Fibroblast of skin of left quadriceps (primary cell): ENCODE measurements at places on chromosomes 5 and 9.

DNA sequence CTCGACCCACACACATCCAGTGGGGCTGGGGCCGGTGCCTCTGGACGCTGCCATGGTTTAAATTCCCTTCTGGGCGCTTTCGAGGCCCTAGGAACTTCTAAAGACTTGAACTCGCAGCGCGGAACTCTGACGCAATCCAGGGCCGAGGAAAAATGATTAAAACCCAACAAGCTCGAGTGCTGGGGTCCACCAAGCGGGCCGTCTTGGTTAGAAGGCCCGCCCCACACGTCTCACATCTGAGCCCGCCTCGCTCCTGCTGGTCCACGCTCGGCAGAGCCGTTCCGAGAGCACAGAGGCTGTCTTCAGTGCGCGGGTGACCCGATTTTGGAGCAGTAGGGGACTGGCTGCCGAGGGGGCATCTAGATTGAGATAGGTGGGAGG, 1.5 kb downstream of the CRHBP start:
- no peak for DNase-seq

- no peak for DNase-seq
Measured at GRCh38 chr9:91034521-91034920, 232.9 kb downstream of the SYK start.

DNA sequence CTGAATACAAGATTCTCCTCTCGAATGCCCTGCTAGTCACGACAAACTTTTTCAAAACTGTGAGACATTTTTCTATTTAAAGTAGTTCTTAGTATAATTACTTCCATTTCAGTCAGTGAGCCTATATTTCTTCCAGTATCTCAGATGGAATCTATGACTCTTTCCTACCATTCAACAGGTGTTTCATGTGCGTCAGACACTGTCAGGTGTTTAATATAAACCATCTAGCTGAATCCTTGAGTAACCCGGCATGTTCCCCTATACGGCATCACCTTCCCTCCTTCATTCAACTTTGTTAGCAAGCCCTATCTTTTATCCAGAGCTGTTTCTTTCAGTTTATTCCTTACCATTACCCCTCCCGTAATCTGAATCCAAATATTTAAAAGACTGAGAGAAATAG, 418.8 kb downstream of the RAB3C start:
- DNase-seq = no peak

GRCh38 chr5:10577371-10578292, 13.8 kb downstream of the ANKRD33B start:
- no peak for DNase-seq

DNA sequence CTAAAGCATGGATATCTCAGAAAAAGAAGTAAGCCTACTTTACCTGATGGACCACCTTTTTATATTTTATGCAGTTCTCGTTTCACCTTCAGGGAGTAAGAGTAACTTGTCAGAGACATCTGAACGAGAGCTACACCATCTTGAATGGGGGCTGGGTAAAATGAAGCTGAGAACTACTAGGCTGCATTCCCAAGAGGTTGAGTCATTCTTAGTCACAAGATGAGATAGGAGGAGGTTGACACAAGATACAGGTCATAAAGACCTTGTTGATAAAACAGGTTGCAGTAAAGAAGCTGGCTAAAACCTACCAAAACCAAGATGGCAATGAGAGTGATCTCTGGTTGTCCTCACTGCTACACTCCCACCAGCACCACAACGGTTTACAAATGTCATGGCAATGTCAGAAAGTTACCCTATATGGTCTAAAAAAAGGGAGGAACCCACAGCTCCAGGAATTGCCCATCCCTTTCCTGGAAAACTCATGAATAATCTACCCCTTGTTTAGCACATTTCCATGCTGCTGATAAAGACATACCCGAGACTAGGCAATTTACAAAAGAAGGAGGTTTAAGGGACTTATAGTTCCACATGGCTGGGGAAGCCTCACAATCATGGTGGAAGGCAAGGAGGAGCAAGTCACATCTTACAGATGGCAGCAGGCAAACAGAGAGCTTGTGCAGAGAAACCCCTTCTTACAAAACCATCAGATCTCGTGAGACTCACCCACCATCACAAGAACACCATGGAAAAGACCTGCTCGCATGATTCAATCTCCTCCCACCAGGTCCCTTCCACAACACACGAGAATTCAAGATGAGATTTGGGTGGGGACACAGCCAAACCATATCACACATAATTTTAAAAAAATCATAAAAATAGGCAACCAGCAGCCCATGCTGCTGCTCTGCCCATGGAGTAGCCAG, 62.5 kb downstream of the GIN1 start:
- DNase-seq = no peak

DNA sequence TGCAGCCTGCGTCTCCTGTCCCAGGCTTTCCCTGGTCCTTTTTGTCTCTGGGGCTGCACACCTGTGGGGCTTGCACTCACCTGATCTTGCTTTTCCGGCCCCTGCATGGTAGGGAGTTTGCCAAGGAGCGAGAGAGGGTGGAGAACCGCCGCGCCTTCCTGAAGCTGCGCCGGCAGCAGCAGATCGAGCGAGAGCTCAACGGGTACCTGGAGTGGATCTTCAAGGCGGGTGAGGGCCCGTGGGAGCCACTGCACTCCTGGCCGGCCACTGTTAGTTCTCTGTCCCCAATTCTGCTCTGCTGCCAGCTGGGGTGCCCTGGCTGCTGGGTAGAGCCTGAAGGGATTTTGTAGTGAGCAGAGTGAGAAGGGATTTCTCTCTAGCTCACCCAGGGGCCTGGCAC, 78.0 kb downstream of the CACNA1B start:
- no peak for DNase-seq

DNA sequence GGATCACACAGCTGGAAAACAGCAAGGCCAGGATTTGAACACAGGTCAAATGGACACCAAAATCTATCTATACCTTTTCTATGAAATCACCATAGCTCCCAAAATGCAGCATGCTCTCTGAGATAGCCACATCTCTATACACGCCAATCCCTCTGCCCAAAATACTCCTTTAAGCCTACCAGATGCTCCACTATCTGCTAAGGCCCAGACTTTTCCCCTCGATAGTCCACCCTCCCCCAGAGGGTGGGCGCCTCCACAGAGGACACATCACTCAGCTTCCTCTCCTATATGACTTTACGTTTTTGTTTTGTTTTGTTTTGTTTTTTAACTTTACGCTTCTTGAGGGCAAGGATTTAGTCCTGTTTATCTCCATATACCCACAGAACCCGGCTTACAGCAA, 46.8 kb downstream of the MTMR12 start:
- no peak for DNase-seq

DNA sequence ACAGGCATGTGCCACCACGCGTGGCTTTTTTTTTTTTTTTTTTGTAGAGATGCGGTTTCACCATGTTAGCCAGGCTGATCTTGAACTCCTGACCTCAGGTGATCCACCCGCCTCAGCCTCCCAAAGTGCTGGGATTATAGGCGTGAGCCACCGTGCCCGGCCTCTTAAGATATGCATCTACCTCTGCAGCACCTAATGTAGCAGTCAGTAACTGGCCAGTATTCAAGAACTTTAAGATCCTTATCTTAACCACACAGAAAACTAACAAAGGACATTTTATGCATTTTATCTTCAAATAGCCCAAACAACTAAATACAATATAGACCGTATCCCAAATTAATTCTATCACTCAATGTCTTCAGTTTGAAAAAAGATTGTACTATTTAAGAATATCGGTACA, 618.7 kb downstream of the TLE1 start:
- DNase-seq = no peak

- no peak for DNase-seq
Measured at GRCh38 chr5:66653325-66653724, 57.1 kb downstream of the MAST4 start.

DNA sequence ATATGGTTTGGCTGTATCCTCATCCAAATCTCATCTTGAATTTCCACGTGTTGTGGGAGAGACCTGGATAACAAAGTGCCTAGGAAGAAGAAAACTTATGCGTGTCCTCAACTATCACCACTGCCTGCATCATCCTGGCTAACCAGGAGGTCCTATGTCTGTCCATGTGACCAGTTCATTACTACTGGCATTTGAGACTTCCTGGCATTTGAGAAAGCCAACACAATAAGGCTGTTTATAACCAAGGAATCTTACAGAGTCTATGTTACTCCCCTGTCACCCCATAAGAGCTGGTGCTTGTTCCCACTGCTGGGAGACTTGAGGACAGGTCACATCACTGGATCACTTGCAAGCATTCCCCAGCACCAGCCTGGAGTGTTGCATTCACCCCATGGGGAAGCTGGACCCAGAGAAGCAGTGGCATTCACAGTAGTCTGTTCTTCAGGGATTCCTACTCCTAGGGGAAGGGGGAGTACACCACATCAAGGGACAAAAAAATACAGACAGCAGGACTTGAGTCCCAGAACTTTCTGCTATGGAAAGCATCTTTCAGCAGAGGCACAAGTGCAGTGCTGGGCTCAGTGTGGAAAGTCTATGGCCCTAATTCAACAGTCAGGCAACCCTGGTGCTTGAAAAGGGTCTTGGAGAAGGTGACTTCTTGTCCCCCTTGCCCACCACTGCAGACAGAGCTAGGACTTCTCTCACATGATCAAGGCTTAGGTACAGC, 717.1 kb downstream of the SEMA5A start:
- DNase-seq = no peak

- DNase-seq = peak; percentile 57
Measured at GRCh38 chr5:151740958-151741373, 17.5 kb downstream of the ATOX1 start.

DNA sequence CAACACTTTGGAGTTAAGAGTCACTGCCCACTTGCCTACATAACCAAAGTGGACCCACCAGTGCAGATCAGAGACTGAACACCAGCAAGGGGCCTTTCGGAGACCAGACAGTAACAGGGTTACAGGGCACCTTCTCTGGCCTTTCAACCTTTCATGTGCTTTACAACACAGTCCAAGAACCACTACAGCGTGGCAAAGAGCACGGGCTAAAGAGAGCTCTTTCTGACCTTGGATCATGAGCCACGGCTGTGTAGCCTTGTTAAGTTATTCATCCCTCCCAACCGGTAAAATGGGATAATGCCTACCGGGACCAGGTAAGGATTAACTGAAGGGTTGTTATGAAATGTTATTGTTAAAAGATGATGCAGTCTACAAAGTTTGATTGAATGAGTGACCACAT, 75.0 kb downstream of the TLE1 start:
- no peak for DNase-seq

DNA sequence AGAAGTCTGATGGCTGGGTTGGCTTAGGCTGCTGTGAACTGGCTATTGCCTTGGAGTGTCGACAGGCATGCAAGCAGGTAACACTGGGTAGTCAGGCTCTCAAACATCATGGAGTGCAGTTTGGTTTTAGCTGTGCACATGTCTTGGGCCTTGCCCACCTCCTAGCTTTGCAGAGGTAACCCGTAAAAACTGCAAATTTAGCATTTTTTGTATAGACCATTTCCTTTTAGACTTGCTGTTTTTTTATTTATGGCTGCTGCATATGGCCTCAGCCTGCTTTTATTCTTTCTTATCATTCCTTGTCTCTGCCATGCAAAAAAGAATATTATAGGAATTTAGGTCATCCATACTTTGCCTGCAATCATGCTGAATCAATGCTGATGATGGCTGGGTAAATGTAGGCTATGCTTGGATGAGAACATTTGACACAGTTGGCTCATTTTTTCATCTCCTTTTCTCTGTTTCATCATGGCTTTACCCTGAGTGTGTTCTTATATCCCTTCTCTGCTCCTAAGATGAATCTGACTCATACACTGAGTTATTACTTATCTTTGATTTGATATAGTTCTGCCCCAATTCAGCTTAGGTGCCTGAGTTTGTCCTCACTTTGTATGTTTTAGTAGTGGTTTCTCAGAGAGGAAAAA, 27.2 kb downstream of the RECK start:
- DNase-seq = no peak

DNA sequence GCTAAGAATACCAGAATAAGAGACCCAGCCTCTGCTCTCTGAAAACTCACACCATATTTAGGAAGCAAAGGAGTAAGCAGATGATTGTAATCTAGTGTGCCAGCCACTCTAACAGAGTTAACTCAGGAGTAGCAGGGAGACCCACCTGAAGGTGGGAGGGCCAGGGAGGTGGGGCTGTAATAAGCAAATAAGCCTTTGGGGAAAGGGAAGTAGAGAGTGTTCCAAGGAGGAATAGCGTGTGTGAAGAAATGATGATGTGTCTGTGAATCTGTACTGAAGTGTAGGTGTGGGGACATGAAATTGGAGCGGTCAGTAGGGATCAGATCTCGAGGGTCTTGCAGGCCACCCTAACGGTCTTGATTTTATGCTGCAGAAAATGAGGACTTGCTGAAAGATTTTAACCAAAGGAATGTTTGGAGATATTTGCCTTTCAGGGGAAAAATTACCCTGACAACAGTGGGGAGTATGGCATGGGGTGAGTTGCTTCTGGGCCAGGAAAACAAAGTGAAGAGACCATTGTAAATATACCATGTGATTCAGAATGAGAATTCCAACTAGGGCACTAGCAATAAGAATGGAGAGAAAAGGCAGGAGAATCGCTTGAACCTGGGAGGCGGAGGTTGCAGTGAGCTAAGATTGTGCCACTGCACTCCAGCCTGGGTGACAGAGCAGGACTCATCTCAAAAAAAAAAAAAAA, 44.1 kb upstream of the FSD1L start:
- no peak for DNase-seq

- DNase-seq = no peak
Measured at GRCh38 chr9:70530716-70531115, 116.3 kb upstream of the KLF9 start.

GRCh38 chr5:172569861-172570558, 71.1 kb upstream of the NEURL1B start:
- DNase-seq = no peak

- DNase-seq = no peak
Measured at GRCh38 chr5:4868140-4868735, 271.9 kb upstream of the ADAMTS16 start.

DNA sequence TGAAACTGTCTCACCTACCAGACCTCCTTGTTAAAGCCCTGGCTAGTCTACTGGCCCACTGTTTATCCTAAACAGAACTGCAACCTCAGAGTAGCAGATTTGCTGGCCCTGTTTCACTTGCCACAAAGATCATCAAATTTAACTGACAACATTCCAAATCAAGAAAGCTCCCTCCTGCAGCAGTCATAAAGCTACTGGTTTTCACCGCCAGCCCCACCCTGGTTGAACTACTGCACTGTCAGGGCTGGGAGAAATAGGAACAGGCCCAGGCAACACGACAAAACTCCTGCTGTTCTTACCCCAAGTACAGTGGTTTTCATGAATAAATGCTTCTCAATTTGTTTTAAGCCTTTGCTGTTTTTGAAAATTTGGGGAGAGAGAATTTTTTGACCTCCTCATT, 63.0 kb downstream of the NR6A1 start:
- DNase-seq = no peak

GRCh38 chr9:85432599-85432998, 309.2 kb downstream of the AGTPBP1 start:
- DNase-seq = no peak

- DNase-seq = no peak
Measured at GRCh38 chr9:98572054-98572627, 136.6 kb downstream of the GABBR2 start.
